Left lung (tissue), 14 donors: ENCODE measurements at places on chromosomes 7 and 10. TPM values are rescaled to one million over a fixed set of nuclear protein-coding genes. Genes with fewer than 3 reads are reported as not detected.

GRCh38 chr10:74289951-74290350 is 138.9 kb downstream of the ADK start:
- DNase-seq: peak; percentile 10
- H3K4me3 ChIP-seq: no peak overlapping the region
- no peaks in the 10 kb centered on the region for H3K4me1 ChIP-seq
- H3K27ac ChIP-seq: peak overlapping the region; percentile 77
- H3K36me3 ChIP-seq: no peaks in the 10 kb centered on the region
- no peaks in the 10 kb centered on the region for H3K27me3 ChIP-seq

GRCh38 chr10:131779661-131780394 is 121.0 kb upstream of the PPP2R2D start:
- no peak overlapping the region for H3K27ac ChIP-seq
- no peaks in the 10 kb centered on the region for H3K36me3 ChIP-seq

GRCh38 chr10:3357737-3358136 is 185.2 kb upstream of the PITRM1 start:
- DNase-seq: peak; percentile 47
- H3K27me3 ChIP-seq: no peaks in the 10 kb centered on the region
- no peak overlapping the region for H3K4me3 ChIP-seq
- no peak overlapping the region for H3K27ac ChIP-seq
- no peaks in the 10 kb centered on the region for H3K4me1 ChIP-seq

DNA sequence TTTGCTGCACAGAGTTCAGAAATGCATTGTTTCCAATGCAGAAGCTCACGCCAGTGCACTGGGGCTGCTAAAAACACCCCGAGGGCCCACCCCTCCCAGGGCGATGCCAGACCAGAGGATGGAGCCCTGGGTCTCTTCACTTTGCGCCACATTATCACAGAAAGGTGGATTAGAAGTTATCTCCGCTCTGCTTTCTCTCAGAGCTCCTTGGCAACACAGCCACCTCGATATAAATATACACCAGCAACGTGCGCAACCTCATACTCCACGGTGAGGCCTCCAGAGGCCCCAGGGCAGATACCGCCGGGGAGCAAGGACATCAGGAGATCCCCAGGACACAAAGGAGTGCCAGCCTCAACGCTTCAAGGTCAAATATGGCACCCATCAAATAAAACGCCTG is 121.0 kb upstream of the TBX20 start:
- H3K27me3 ChIP-seq: no peaks in the 10 kb centered on the region
- no peaks in the 10 kb centered on the region for H3K4me1 ChIP-seq
- no peak for DNase-seq
- H3K27ac ChIP-seq: no peak overlapping the region
- H3K4me3 ChIP-seq: no peak overlapping the region

GRCh38 chr7:149874644-149875028 is 867 bp downstream of the ATP6V0E2 start:
- peaks cover 25% of the 10 kb centered on the region for H3K4me1 ChIP-seq
- H3K27ac ChIP-seq: no peak overlapping the region
- DNase-seq: no peak
- no peaks in the 10 kb centered on the region for H3K27me3 ChIP-seq
- H3K4me3 ChIP-seq: peak overlapping the region; percentile 80
- H3K36me3 ChIP-seq: peaks cover 6% of the 10 kb centered on the region

DNA sequence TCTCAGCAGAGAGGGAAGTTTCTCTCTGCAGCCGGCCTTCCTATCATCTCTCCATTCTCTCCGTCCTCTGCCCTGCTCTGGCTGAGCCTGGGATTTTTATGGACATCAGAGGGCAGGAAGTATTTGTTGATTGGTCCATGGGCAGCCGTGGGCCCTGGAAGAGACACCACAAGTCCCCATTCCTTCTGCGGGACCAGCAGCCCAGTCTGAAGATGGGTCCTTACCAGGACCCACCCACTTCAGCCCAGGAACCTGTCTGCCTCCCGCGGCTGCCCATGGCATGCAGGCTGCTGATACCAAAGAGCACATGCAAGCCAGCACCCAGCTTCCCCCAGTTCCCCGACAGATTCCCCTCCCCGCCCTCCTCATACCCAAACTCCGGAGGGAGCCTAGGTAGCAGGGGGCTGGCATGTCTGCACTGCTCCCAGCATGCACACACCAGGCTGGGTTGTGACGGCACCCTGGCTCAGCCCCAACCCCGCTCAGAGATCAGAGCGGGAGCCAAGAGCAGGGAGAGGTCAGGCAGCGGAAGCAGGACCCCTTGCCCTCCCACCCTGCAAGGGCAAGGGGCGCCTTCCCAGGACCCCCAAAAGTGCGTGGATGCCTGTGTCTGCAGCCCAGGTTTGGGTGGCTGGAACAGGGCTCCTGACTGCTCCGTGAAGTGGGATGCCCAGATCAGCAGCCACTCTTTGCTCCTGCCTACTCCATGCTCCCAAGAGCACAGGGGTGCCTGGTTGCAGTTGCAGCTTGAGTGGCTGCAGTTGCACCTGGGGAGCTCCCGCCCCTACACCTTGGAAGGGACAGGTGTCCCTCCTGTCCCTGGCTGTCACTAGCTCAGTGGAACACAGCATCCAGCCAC is 538.6 kb upstream of the POT1 start:
- H3K27ac ChIP-seq: no peak overlapping the region
- H3K27me3 ChIP-seq: no peaks in the 10 kb centered on the region
- no peak for DNase-seq
- no peak overlapping the region for H3K4me3 ChIP-seq
- no peaks in the 10 kb centered on the region for H3K4me1 ChIP-seq

GRCh38 chr10:77195101-77195500 is 442.5 kb downstream of the KCNMA1 start:
- H3K4me1 ChIP-seq: no peaks in the 10 kb centered on the region
- H3K36me3 ChIP-seq: no peaks in the 10 kb centered on the region
- no peaks in the 10 kb centered on the region for H3K27me3 ChIP-seq
- no peak for DNase-seq
- no peak overlapping the region for H3K4me3 ChIP-seq

DNA sequence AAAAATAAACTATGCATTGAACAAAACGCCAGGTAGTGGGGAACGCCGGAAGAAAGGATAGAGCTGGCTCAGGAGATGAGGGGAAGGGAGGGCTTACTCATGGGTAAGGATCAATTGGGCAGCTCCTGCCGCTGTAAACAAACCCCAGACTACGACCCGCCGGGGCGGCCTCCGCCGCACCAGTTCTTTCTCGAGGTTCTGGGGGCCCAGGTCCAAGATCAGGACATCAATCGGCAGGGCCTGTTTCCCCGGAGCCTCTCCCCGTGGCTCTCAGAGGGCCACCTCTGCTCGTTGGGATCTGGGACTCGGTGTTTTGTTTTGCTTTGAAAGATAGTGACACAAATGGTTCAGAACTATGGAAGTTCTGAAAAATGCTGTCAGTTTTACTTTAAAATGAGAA is 140.4 kb downstream of the ELFN1 start:
- H3K4me1 ChIP-seq: no peaks in the 10 kb centered on the region
- no peak for DNase-seq
- H3K4me3 ChIP-seq: no peak overlapping the region
- H3K36me3 ChIP-seq: no peaks in the 10 kb centered on the region
- H3K27ac ChIP-seq: no peak overlapping the region
- H3K27me3 ChIP-seq: peaks cover 4% of the 10 kb centered on the region

GRCh38 chr10:57694956-57695608 is 572.6 kb downstream of the IPMK start:
- no peaks in the 10 kb centered on the region for H3K36me3 ChIP-seq
- H3K27ac ChIP-seq: no peak overlapping the region
- no peaks in the 10 kb centered on the region for H3K4me1 ChIP-seq
- no peak for DNase-seq

DNA sequence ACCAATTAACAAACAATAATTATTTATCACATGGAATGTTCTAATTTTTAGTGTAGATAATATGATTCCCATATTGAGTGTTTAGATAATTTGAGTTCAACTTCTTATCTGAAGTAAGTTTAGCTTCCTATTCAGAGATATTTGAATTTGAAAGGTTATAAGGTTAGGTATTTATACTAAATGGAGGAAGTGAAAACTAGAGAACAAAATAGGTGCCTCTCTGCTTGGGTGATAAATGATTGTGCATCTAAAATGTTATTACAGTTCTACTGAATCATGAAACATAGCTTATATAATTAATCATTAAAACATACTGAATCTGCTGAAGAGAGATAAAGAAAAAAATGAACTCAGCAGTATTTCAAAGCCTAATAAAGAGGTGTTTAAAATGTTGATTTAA is 1174.3 kb downstream of the XPNPEP1 start:
- H3K36me3 ChIP-seq: no peaks in the 10 kb centered on the region
- no peak overlapping the region for H3K27ac ChIP-seq
- no peaks in the 10 kb centered on the region for H3K4me1 ChIP-seq
- no peaks in the 10 kb centered on the region for H3K27me3 ChIP-seq
- H3K4me3 ChIP-seq: no peak overlapping the region

GRCh38 chr7:156155988-156156733 is 343.9 kb upstream of the SHH start:
- DNase-seq: no peak
- no peaks in the 10 kb centered on the region for H3K36me3 ChIP-seq
- H3K27me3 ChIP-seq: no peaks in the 10 kb centered on the region

GRCh38 chr7:23074443-23075261 is 30.9 kb upstream of the KLHL7 start:
- H3K36me3 ChIP-seq: no peaks in the 10 kb centered on the region
- H3K4me3 ChIP-seq: no peak overlapping the region
- no peak for DNase-seq
- H3K27me3 ChIP-seq: no peaks in the 10 kb centered on the region
- H3K27ac ChIP-seq: no peak overlapping the region

GRCh38 chr7:1843271-1843861 is 173.3 kb downstream of the ELFN1 start:
- no peak overlapping the region for H3K27ac ChIP-seq
- H3K4me1 ChIP-seq: no peaks in the 10 kb centered on the region
- no peak for DNase-seq
- H3K27me3 ChIP-seq: no peaks in the 10 kb centered on the region
- H3K4me3 ChIP-seq: no peak overlapping the region

AGAP5 gene
- total RNA-seq: 8.4 TPM

MSRB2 gene
- total RNA-seq: 28.0 TPM

TMEM243 gene
- 99.1 TPM for total RNA-seq

CFTR gene
- total RNA-seq: 20.3 TPM

CHAT gene
- total RNA-seq: not detected

CYP26A1 gene
- total RNA-seq: 0.21 TPM
